ENCODE measurements at places on chromosomes 1 and 21.

DNA sequence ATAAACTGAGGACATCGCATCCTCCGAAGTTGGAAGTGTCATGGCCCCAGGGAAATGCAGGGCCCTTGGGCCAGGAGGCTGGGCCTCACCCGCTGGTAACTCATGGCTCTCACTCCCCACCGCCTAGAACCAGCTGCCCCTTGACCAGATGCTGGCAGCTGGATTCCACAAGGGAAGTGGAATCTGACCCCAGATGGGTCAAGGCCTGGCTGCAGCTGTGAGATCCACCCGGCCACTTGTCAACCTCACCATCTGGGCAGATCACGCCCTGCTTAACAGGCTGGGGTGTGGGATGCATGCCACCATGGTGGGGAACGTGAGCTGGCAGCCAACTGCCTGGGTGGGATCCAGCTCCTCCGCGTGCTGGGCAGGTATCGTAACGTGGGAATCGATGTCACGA is 25.5 kb downstream of the KCNAB2 start:
- no peak for DNase-seq

- DNase-seq = no peak
These were observed 215.8 kb upstream of the ZRANB2 start for GRCh38 chr1:71296551-71297134.

DNA sequence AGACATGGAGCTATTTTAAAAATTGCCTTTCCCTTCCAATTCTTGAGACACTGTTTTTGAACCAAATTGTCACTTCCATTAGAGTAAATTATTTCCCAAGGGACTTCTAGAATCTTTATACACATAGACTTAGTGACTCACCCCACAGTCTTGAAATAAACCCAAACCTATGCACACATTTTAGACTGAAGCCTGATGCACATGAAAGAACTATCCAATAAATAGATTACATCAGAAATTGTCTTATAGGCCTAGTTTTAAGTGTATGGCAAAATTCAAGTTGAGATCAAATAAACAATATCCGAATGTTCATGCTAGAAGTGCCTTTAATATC is 32.2 kb upstream of the ZNF326 start:
- no peak for DNase-seq

DNA sequence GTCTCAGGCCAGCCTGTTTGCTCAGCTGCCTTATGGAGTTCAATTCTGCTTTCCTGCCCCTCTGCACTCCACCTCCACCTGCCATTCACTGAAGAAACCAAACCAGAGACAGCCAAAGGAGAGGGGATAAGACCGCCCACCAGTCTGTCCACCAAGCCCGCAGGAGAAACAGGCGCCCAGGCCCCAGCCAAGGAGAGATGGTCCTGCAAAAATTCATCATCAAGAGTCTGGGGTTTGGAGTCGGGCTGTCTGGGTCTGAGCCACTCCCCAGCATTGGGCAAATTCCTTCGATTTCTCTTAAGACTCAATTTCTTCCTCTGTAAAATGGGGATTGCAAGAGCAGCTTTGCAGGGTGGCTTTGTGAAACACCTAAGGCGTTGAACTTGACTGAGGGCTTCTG is 121.4 kb upstream of the RUNX3 start:
- DNase-seq = no peak

- no peak for DNase-seq
These were observed 124.3 kb downstream of the NOS1AP start for GRCh38 chr1:162193815-162194214.

DNA sequence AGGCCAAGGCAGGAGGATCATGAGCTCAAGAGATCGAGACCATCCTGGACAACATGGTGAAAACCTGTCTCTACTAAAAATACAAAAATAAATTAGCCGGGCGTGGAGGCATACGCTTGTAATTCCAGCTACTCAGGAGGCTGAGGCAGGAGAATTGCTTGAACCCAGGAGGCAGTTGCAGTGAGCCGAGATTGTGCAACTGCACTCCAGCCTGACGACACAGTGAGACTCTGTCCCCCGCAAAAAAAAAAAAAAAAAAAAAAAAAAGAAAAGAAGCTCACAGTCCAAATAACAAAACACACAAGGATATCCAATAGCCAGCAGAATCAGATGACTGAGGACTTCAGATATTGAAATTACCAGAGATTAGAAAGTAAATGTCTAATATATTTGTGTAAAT is 11.8 kb downstream of the AHCTF1 start:
- DNase-seq = no peak

- DNase-seq = no peak
These were observed 155.7 kb upstream of the FAM78B start for GRCh38 chr1:166322470-166322869.
